Gastrocnemius medialis (tissue), 4 donors: ENCODE measurements at places on chromosomes 12 and 14.

DNA sequence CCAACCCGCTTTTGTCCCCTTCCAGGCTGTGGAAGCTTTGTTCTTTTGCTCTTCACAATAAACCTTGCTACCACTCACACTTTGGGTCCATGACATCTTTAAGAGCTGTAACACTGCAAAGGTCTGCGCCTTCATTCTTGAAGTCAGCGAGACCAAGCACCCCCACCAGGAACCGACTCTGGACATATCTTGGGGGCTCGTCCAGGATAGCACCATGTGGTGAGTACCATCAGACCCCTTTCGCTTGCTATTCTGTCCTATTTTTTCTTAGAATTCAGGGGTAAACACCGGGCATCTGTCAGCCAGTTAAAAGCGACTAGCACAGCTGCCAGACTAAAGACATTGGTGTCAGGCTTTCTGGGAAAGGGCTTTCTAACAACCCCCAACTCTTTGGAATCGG is 137.6 kb upstream of the PPFIA2 start:
- DNase-seq: no peak

- DNase-seq: no peak
Measured at GRCh38 chr12:43428088-43428600, 123.9 kb downstream of the ADAMTS20 start.

DNA sequence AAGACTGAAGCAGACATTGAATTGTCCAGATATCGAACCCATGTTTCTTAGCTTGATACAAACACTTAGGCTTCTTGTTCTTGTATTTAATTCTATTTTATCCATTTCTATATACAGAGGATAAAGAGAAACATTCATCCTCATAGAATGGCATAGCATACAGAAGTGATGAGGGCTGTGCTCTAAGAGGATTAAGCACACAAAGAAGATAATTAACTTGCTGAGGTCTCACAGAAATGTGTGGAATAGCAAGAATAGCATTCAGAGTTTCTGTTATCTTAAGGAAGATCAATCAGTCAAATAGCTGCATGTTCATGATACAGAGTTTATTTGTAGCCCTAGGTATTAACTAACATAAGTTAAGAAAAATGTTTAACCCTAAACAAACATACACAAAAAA is 27.3 kb upstream of the STRAP start:
- DNase-seq: no peak

DNA sequence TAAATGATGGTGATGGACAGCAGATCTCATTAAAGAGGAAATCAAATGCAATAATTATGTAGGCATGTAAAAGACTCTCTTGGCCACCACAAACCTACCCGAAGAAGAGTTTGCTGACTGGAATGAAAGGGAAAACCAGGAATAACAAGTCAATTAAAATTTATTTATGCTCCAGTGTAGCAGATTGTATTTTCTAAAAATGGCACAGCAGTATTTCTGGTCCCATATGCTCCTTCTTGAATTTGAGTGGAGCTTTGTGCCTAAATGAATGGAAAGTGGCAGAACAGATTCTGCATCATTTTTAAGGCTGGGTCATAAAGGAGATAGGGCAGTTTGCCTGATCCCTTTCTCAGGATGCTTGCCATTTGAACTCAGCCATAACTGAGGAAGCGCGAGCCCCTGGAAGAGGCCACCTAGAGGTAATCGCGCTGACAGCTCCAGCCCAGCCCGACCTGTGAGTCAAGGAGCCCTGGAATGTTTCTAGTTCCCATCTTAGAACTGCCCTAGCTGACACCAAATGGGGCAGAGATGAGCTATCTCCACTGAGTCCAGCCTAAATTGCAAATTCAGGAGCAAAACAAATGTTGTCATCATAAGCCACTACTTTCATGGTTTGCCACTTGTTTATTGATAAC is 229.2 kb upstream of the TMTC1 start:
- DNase-seq: no peak
